ENCODE measurements at places on chromosomes 3 and 15. TPM values are rescaled to one million over a fixed set of nuclear protein-coding genes. Genes with fewer than 3 reads are reported as not detected.

The SH2D7 gene
- not detected for total RNA-seq

The CPLX3 gene
- not detected for total RNA-seq

The SLC28A1 gene
- 0.12 TPM for total RNA-seq

The ABHD17C gene
- total RNA-seq: 3.0 TPM

The IL1RAP gene
- total RNA-seq: 9.7 TPM

The ARHGAP31 gene
- total RNA-seq: 5.8 TPM

All from uterine smooth muscle cell (primary cell).